ENCODE measurements at places on chromosomes 16 and 17. TPM values are rescaled to one million over a fixed set of nuclear protein-coding genes. Genes with fewer than 3 reads are reported as not detected.
A peak's percentile ranks its signal among the peaks of the same experiment; 100 is the strongest.

- H3K27me3 ChIP-seq = no peaks in the 10 kb centered on the region
- H3K4me3 ChIP-seq = no peak overlapping the region
- no peaks in the 10 kb centered on the region for H3K36me3 ChIP-seq
These were observed 144.7 kb upstream of the IRX3 start for GRCh38 chr16:54431041-54431996.

DNA sequence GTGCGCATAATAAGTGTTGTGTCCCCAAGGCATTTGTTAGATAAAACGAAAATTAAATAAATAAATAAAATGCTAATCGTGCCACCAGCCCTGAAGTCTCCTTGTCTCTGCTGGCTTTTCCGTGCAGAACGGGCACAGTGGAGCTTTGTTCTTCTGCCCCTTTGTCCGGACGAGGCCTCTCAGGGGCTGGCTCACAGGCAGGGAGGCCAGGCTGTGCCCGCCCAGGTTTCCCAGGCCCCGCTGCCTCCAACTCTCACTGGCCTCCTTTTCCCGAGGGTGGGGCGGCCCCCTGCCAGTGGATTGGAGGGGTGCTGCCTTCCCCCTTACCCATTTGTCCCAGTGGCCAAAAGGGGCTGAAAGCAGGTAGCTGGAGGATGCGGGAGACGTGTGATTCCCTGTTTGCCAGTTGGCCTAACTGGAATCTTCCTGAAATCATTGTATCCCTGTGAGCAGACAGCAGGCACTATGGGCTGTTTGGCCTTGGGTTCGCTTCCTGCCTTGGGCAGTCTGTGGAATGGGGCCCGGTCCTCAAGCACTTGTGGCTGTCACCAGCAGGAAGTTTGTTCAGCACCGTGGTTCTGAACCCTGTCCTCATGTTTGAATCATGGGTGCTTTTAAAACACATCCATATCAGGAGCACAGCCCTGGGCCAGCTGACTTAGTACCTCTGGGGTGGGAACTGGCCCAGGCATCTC lies 64.4 kb downstream of the KSR1 start:
- H3K4me3 ChIP-seq = no peak overlapping the region
- peaks cover 13% of the 10 kb centered on the region for H3K4me1 ChIP-seq
- H3K27me3 ChIP-seq = no peaks in the 10 kb centered on the region
- peak overlapping the region; percentile 87 for H3K27ac ChIP-seq
- no peak for DNase-seq

CCL11 gene
- total RNA-seq = not detected

DNA sequence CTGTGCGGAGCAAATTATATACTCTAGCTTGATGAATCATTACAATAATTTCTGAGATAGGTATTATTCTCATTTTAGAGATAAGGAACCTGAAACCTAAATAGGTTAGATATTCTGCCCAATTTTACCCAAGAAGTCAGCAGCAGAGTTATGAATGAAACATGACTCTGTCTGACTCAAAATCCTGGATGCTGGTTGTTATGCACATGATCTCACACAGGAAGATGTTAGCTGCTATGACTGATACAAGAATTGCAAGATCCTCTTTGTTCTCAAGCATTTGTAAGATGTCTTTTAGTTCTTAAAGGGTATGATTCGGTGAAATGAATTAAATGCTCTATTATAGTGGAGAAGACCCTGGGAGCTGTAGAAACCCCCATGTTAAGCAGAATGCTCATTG lies 447.8 kb downstream of the KIF2B start:
- no peaks in the 10 kb centered on the region for H3K4me1 ChIP-seq
- DNase-seq = no peak
- H3K4me3 ChIP-seq = no peak overlapping the region
- H3K27me3 ChIP-seq = no peaks in the 10 kb centered on the region
- H3K27ac ChIP-seq = no peak overlapping the region
- no peaks in the 10 kb centered on the region for H3K36me3 ChIP-seq

RNF157 gene
- total RNA-seq = 18.8 TPM

CFAP119 gene
- 3.7 TPM for total RNA-seq

GP1BA gene
- not detected for total RNA-seq

PRR15L gene
- not detected for total RNA-seq

SLC5A11 gene
- total RNA-seq = not detected

SEZ6L2 gene
- 1.7 TPM for total RNA-seq

GRCh38 chr16:66226762-66227161 lies 139.7 kb upstream of the CDH5 start:
- no peak for DNase-seq
- no peak overlapping the region for H3K4me3 ChIP-seq

Measured in tibial nerve (tissue), 4 donors.